Fibroblast of skin of right quadriceps (primary cell): ENCODE measurements at places on chromosomes 5 and 9.

GRCh38 chr5:124088289-124089032, 576.5 kb downstream of the CSNK1G3 start:
- no peak for DNase-seq

DNA sequence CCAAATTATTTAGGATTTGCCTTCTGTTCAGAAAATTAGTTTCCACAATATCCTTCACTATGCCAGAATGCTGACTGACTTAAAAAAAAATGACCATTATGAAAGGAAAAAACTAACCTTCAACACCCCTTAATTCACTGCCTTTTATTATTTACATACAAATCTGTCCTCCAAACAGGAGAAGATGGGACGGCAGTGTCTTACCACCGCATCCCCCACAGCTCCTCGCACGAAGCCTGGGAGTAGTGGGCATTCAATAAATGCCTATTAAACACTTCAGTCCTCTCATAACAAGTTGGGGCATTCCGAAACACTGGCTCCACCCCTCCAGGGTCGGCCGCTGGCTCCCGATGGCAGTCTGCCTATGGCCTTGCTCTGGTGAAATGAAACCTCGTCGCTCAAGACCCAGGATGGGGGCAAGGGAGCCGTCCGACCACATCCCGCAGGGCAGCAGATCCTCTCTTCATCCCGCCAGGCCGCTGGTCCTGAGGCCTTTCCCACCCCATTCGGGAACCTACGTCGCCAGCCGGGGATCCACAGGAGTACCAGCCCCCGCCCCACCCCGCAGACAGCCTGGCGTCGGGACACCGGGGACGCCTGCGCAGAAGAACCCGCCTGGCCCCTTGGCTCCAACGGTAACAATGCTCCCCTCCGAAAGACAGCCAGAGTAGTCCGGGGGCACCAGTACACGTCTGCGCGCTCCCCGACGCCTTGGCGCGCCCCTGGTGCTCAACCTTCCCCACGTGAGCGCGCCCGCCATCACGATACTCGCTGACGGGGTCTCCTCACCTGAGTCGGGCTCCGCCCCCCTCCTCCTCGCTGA, 613 bp downstream of the ZBTB5 start:
- peak; percentile 56 for DNase-seq

- no peak for DNase-seq
Observed at GRCh38 chr5:157648275-157648990, 3.8 kb downstream of the SOX30 start.

- DNase-seq, result peak; percentile 74
Observed at GRCh38 chr5:178385496-178385890, 152.9 kb upstream of the PHYKPL start.

- no peak for DNase-seq
Observed at GRCh38 chr5:41840251-41840650, 30.0 kb downstream of the OXCT1 start.

GRCh38 chr9:21761309-21761901, 41.0 kb upstream of the MTAP start:
- DNase-seq, result no peak

DNA sequence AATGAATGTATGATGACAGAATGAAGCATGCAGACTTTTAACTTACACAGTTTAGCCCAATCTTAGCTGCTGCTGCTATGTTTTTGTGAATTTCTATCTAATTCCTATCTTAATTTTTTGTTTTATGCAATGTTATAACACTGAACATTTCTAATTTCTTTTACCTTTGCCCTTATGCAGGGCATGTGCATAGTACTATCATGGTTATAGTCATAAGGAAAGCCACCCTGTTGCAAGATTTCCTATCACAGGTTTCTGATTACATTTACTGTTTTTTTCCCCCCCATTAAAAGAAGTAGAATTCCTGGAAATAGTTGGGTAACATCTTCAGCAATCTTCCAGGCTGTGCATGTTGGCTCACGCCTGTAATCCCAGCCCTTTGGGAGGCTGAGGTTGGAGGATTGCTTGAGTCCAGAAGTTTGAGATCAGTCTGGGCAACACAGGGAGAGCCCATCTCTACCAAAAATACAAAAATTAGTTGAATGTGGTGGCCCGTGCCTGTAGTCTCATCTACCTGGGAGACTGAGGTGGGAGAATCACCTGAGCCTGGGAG, 164.4 kb downstream of the KDM4C start:
- DNase-seq, result no peak

GRCh38 chr9:487429-487828, 272.8 kb downstream of the DOCK8 start:
- no peak for DNase-seq

DNA sequence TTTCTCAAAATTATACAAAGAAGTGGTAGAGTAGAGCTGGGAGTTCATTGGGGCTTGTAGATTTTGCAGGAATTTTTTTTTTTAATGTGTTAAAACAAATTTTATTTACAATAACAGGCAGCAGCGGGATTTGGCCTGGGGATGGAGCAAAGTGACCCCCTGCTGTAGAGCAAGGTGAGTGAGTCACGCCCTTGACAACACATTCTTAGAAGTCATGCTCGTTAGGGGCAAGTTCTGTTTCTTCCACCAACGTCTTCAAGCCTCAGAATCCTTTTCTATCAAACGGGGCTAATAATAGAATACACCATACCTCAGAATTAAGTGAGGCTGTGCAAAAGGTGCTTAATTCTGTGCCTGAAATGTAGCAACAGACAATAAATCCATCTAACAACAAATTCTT, 1.1 kb upstream of the ANKDD1B start:
- no peak for DNase-seq

DNA sequence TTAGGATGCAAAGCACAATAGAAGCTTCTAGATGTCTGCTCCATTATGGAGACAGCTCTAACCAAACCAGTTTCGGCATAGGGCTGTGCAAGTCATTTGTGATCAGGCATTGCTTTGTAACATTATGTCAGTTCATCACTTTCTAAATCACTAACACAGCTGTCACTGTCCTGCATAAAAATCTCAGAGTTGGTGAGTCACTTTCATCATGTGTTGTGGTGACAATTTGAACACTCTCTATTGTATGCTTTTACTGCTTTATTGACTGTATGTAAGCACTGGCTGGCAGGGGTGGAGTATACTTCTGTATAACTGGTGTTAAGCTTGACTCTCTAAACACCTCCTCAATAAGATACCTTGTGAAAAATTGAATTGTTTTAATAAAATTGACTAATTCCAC, 77.9 kb downstream of the SLCO4C1 start:
- DNase-seq, result no peak

DNA sequence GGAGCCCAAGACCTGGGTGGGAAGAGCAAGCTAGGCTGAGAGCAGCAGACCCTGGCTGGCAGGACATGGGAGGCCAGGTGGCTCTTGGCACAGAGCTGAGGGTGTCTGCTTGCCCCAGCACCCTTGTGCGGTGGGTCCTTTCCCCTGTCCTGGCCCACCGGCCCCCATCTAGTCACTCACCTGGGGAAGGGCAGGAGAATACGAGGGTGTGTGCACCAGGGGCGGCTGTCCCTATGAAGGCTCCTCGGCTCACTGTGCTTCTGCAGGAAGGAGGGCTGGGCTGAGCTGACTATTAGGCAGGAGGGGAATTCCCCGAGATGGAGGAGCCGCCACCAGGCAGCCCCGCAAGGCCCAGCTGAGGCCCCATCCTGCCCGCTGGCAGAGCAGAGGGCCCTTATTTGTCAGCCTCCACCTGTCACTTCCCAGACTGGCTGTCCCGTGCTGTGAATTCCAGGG, 6.1 kb upstream of the TNIP1 start:
- DNase-seq, result no peak

- DNase-seq, result no peak
Observed at GRCh38 chr5:61640179-61641021, 308.3 kb downstream of the ZSWIM6 start.

DNA sequence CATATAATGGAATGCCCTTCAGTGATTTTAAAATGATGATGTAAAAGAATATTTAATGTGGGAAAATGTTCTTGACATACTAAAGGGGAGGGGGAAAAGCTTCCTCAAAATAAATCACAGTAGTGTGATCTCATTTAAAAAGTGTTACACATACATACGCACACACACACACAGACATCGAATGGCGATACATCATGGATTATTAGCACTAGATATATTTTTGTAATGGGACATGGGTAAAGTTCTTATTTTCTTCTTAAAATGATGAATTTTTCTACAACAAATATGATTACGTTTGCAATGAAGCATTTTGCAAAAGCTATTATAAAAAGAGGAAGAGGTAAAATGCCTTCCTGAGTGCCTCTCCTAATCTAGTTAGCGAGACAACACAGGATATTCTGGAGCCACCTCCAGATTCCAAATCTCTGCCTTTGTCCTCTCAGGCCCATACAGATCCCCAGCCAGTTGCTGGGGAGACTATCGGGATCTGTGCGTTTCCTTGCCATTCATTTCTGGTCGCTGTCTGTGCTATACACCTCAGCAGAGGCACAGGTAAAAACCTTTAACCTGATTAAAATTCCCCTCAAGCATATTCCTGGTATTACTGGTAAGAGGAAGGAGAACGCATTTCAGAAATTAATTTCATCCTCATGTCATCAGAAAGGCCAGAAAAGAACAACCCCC, 69.6 kb downstream of the SLC28A3 start:
- no peak for DNase-seq

- DNase-seq, result peak; percentile 38
Observed at GRCh38 chr5:10552183-10553143, 11.4 kb upstream of the ANKRD33B start.

DNA sequence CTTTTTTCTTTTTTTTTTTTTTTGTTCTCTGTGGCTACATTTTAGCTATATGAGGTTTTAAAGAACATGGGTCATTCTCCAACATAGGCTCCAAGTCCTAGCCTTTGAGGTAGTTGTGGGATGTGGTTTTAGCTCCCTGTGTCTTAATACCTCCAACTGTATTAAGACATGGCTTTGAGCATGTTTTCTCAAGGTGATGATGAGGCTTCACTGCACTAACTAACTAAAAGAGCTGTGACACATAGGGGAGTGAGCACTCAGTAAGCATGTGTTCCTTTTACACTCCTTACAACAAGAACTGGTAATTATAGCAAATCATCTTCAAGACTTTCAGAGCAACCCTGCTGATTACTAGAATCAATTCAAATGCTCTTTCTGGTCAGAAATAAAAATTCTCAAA, 333.6 kb upstream of the CCNH start:
- no peak for DNase-seq

- DNase-seq, result peak; percentile 65
Observed at GRCh38 chr5:127358740-127359139, 68.1 kb downstream of the MEGF10 start.

DNA sequence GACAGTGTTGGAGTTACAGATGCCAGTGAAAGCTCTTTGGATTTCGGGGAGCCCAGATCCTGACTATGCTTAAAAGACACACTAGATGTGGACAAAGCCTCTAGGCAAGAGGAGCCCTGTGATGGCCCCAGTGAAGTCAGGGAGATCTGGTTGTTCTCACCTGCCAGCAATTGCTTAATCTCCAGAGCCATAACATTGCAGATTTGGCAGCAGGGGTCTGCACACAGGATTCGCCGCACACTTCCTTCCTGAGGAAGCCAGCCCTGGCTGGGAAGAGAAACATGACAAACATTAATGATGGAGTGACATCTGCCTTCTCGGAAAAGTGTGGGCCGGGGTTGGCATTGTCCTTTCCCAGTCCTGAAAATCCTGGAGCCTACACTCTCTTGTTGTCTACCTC, 65.2 kb upstream of the PHF24 start:
- no peak for DNase-seq

DNA sequence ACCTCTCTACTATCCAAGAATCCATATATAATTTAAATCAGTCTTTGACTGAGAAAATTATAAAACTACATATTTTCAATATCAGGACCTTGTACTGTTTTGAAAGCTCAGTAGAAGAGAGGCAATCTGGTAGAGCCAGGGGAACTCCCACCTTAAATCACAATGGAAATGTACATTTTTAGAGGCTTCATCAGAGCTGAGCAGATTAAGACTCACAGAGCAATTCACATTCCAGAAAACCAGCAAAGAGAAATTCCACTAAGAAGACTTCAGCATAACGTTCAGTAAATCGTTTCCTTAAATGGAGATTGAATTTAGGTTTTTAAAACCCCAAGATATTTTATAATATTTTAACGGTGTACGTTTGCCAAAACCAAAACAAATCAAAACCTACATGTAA, 227.8 kb upstream of the TRPM3 start:
- DNase-seq, result peak; percentile 90

GRCh38 chr9:4508246-4508906, 18.1 kb downstream of the SLC1A1 start:
- peak; percentile 78 for DNase-seq

GRCh38 chr9:115042781-115043509, 75.0 kb downstream of the TNC start:
- DNase-seq, result peak; percentile 62

DNA sequence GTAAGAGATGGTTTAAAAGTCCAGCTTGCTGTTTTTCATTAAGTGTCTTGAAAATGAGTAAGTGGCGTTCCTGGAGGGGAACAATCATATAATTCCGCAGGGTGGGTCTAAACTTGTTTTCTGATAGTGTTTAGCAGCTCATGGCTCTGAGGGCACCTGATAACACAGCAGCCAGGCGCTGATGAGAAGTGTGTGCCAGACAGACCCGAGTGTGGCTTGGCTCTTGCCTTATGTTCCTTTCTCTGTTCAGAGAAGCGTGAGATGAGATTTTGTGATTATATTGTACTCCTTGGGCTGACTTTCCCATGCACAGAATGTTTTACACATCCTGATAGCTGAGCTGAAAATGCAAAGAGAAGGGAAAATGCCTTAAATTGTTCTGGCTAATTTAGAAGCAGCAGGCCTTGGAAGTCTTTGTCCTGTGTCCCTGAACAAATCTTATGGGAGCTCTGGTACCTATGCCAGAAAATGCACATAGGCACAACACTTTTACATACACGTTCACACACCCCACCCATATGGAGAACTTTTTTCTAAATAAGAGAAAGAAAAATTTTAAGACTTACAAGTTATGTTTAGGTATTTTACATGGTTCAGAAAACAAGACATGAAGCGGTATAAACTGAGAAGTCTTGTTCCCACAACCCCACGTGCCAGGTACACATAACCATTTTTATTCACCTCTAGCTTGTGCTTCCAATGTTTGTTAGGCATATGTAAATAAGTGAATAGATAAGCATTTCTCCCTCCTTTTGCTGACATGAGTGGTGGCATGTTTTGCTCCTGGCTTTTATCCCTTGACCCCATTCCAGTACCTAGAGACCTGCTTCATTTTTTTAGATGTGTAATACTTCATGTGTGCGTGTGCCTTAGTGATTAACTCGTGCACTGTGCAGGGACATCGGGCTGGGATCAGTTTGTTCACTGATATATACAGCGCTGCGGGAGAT, 152.2 kb upstream of the OTULINL start:
- no peak for DNase-seq

DNA sequence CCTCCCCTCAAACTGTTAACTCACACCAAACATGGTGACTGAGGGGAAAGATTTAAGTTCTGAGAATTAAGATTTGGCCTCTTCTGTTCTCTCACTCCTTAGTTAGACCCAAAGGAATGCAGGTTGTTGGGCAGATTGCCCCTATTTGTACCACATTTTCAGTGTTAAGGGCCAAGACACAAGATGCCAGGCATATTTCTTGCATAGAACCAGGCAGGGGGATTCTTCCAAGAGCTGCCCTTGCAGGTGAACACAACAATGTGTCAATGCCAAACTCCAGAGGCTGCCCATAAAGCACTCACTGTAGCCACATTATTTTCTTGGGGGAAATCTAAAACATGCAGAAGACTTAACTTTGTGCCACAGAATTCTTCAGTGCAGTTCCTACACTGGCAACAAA, 14.7 kb downstream of the MPDZ start:
- DNase-seq, result peak; percentile 9

- no peak for DNase-seq
Observed at GRCh38 chr5:127423173-127423798, 94.2 kb upstream of the PRRC1 start.

- no peak for DNase-seq
Observed at GRCh38 chr9:70006306-70006705, 37.3 kb upstream of the MAMDC2 start.

GRCh38 chr9:115146581-115147021, 28.6 kb upstream of the TNC start:
- peak; percentile 96 for DNase-seq
